ENCODE measurements at places on chromosomes 4 and X.

DNA sequence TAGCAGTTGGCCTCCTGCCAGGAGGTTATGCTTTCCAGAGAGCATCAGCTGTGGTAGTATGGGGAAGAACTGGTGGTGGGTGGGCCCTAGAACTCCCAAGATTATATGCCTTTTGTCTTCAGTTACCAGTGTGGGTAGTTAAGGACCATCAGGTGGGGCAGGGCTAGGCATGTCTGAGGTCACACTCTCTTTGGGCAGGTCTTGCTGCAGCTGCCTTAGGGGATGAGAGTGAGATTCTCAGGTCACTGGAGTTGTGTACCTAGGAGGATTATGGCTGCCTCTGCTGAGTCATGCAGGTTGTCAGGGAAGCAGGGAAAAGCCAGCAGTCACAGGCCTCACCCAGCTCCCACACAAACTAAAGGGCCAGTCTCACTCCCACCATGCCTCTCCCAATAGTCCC is 172.9 kb upstream of the GYPA start:
- DNase-seq = no peak

GRCh38 chr4:54914781-54915180 is 210.6 kb downstream of the KDR start:
- no peak for DNase-seq

- no peak for DNase-seq
Observed at GRCh38 chr4:145316897-145317574, 136.6 kb upstream of the OTUD4 start.

GRCh38 chr4:138455097-138455496 is 212.9 kb upstream of the SLC7A11 start:
- no peak for DNase-seq

- DNase-seq = no peak
Observed at GRCh38 chr4:179766938-179767337, 2324.7 kb upstream of the AGA start.

DNA sequence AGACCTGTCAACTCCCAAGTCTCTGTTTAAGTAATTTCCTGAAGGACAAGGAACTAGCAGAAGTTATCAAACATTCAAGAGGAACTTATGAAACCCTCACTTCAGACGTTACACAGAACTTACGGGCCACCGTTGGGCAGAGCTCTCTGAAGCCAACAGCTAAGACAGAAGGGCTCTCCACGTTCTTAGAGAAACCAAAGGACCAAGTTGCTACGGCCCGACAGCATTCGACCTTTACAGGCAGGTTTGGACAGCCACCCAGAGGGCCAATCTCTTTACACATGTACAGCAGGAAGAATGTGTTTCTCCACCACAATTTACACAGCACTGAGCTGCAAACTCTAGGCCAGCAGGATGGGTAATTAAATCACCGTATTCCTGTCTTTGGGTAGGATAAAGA is 705.1 kb upstream of the GRID2 start:
- DNase-seq = no peak

Measured in stimulated activated CD4-positive, alpha-beta T cell treated with anti-CD3 and anti-CD28 coated beads, TNF-alpha, amount 100 ng/mL, for 1 hour (primary cell).